ENCODE measurements at places on chromosomes 2 and 18.

DNA sequence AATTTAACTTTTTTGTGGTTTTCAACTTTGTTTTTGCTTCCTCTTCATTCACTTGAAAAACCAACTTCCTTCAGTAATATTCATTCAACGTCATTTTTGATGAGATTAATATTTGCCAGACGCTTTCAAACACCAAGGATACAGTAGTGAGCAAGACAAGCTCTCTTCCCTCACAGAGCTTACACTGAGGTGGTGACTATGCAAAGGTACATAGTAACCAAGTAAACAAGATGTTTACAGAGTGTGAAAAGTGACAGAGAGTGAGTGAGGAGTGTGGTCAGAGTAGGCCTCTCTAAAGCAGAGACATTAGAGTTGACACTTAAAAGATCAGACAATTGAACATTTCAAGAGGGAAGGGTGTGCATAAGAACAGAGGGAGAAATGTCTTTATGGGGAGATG is 155.5 kb downstream of the TMEM247 start:
- no peak for DNase-seq

DNA sequence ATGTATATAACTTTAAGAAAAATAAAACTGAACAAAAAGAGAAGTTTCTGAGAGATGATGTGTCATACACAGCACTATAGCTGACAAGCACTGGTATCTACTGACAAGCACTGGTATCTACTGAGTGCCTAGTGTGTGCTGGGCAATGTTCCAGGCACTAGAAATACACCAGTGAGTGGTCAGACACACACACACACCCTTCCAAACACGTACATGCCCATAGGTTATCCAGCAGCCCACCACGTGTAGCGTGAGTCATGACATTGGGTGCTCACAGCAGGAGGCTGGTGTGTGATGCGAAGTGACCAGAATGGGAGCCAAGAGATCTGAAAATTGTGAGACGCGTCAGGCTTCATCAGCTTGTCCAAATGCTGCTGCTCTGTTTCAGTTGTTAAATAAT is 12.2 kb upstream of the GNAL start:
- peak; percentile 7 for DNase-seq

- DNase-seq: no peak
These were observed 9.1 kb downstream of the MFSD6 start for GRCh38 chr2:190417045-190417842.

DNA sequence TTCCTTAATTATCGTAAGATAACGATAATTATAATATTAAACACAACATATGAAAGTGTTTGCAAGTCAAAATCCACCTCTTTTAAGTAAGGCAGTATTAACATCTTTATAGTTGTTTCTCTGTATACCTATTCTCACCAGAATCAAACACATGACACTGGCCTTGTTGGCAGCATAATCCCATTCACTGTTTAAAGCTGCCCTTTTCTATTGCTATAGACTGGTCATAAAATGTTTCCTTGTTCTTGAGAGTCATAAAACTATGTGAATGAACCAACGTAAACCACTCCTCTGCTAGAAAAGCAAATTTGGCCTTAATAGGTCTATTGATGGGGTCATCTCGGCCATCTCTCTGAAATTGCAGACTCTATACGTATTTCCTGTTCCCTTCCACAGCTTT is 293.1 kb downstream of the SLC8A1 start:
- DNase-seq: no peak

- DNase-seq: no peak
These were observed 489.5 kb downstream of the IRS1 start for GRCh38 chr2:226310146-226310545.

DNA sequence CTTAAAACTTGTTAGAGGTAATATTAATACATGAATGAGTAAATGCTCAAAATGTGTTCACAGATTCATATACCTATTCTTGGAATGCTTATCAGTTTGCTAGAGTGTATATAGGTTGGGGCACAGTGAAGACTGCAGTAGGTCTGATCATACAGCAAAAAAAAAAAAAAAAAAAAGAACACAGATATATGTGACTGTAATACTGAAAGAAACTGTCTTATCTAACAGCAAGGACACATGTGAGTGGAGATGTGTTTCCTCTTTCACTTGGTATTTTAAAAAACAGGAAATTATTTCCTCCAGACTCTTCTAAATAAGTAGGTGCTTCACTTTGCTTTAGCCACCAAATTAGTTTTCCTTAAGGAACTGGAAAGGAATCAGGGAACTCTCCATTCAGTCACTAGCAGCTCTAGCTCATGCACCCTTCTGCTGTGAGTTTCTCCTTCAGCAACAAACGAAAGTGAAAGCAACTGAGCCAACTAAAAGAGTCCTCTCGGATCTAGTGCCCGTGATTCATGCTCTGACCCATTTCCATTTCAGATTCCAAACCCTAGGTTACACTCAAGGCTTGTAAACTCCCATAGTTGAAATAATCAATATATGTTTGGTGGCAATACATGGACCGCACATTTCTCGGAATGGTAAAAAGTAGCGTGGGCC is 98.5 kb downstream of the DSEL start:
- DNase-seq: peak; percentile 46

- DNase-seq: no peak
These were observed 277.8 kb downstream of the EIPR1 start for GRCh38 chr2:3099860-3100234.

DNA sequence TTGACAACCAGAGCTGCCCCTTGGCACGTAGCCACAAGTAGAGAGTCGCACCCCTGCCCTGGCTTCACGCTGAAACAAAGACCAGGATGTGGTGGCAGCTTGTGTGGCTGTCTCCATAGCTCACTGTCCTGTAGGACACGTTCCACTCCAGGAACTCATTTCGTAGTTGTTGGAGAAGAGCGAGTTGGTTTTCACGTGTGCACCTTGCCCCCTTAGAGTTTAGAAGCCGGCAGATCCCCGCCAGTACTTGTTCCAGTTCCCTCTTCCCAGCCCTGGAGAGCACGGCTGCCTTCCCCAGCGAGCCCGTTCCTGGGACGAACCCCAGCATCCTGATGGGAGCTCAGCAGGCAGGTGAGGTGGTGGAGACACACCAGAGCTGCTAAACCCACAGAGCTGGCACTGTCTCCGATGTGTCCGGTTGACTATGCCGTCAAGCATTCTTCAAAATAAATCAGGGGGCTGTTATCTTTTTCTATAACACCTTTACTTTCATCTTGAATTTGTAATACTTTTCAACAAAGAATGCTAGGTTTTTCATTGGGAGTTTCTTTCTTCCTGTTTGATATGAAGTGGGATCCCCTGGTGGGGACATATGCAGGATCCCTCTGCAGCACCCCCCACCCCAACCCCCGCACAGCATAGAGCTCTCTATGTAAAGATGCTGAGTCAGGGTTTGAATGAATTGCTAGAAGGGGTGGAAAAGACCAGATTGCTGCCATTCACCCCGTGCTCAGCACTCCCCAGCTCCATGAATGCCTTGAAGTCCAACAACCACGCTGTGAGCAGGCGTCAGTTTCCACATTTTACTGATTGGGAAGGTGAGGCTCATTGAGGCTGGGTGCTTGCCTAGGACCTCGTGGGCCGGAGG is 44.5 kb downstream of the GREB1 start:
- no peak for DNase-seq

GRCh38 chr18:49591271-49591670 is 29.4 kb downstream of the LIPG start:
- DNase-seq: no peak

- no peak for DNase-seq
These were observed 54.0 kb upstream of the CWC22 start for GRCh38 chr2:180061085-180061484.

DNA sequence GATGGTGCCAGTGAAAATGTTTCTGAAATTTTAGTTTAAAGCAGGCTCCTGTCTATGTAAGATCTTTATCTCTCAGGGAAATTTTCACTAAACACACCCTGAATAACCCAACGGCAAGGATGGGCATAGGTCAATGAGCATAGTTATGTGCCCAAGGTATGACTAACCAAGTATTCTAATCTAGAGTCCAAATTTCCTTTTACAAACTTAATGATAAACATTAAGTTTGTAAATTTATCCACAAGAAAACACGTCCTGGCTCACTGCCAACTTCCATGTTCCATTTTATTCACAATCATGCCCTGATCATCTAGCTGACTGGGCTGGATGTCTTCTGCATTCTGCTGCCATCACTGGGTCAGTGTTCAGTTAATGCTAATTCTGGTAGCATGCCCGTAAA is 151.2 kb downstream of the SRBD1 start:
- no peak for DNase-seq

DNA sequence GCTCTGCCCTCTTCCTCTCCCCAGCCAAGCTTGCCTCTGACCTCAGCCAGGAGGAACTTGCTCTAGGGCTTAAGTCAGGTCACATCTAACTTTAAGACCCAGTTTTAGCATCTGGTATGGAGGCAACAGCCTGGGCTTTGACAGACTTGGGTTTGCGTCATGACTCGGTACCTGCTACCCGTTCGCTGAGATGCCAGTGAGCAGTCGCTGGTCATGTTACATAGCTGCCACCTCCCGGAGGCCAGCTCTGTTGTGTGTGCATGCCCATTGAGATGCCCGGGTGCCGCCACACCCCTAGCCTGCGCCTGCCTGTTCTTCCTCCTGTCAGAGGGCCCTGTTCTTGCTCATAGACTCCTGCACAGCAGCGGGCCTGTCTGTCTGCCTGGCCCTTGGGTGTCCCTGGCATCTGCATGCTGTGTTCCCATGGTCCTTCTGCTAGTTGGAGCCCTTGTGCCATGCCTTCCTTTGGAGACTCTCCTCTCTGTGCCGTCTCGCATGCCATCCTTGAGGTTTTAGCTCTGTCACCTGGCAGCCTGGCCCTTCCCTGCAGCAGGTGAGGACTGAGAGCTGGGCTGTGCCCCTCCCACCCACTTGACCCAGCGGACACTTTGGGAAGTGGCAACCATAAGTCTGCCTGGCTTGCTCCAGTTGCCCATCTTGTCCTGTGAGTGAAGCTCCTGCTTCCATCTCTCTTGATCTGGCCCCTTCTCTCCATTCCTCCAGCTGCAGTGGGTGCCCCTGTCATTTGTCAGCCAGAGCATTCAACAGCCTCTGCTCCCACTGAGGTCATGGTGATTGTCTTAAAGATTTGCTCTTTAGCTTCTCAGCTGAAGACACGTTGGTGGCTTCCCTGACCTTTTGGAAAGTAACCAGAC is 24.9 kb downstream of the ASAP2 start:
- no peak for DNase-seq

- no peak for DNase-seq
These were observed 36.7 kb downstream of the VIT start for GRCh38 chr2:36733215-36733614.

GRCh38 chr18:35180455-35180854 is 60.4 kb upstream of the ZNF397 start:
- DNase-seq: no peak

GRCh38 chr2:202104286-202104870 is 31.3 kb downstream of the KIAA2012 start:
- peak; percentile 73 for DNase-seq

GRCh38 chr2:119489232-119489952 is 34.9 kb downstream of the SCTR start:
- no peak for DNase-seq

GRCh38 chr2:192150166-192150565 is 44.6 kb downstream of the TMEFF2 start:
- DNase-seq: no peak

DNA sequence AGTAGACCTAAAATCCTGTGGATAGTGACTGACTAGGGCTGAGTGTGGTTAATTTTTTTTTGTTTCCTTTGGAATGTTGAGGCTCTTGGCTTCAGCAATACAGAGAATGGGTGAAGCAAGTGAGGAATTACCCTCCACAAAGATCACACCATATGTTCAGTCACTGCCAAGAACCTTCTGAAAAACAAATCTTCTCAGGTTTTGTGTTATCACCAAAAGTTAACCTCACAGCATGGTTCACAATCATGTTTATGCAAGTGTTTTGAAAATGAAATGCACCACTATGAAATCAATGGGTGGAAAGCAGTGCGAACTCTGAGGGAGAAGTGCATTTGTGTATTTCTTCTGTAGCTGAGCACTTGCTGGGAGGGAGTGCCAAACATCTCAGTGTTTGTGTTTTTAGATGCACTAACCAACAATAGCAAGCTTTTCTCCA is 44.4 kb downstream of the SPATS2L start:
- DNase-seq: peak; percentile 79

GRCh38 chr2:187528042-187528441 is 26.2 kb downstream of the TFPI start:
- no peak for DNase-seq

DNA sequence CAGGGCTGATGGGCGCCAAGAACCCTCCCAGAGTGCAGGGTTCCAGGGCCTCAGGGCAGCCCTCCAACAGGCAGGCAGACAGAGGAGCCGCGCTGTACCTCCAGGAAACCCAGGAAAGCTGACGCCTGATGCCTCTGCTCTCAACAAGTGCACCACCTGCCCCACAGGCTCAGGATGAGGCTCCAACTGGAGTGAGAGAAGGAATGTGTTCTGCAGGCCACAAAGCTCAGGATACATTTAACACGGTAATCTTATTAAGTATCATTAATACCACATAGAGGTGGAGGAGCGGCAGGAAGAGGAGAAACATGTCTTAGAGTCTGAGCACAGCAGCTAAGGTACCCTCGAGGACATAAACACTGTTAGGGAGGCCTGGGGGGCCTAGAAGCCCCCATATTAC is 155.9 kb upstream of the CAPN13 start:
- DNase-seq: no peak

- no peak for DNase-seq
These were observed 454.2 kb upstream of the HNRNPA3 start for GRCh38 chr2:176758426-176758825.

DNA sequence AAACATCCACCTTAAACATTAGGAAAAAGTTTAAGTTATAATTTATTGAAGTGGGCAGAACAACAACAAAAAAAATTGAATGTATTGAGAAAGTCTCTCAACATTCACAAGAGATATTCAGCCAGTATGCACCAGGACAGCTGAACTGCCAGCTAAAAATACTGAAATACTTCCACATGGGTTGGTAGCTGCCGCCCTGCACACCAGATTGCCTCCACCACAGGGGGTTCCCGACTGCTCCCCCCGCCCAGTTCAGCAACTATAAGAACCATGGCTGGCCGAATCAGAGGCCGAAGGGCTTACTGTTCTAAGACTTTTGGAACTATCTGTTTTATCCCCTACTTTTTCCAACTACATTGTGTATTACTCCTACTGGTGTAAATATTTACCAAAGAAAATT is 150.0 kb upstream of the LRP1B start:
- no peak for DNase-seq

- DNase-seq: no peak
These were observed 1.4 kb downstream of the DNMT3A start for GRCh38 chr2:25340181-25340921.

DNA sequence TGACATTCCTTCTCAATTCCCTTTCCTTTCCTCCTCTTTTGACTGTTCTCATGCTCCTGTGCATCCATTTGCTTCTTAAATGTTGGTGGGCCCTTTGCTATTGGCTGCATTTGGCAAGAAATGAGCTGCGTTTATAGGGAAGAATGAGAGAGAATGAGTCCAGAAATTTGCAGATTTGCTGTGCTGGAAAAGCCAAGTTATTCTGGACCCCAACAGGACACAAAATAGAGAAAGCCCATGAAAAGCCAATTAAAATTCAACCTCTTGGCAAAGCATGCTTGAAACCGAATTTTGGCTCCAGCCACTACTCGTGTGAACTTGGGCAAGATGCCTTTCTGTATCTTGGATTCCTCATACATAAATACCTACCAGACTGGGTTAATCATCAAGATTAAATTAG is 1.3 kb upstream of the SCLY start:
- no peak for DNase-seq

Measured in fibroblast of pulmonary artery (primary cell).